ENCODE measurements at places on chromosomes 1 and 21.
A peak's percentile ranks its signal among the peaks of the same experiment; 100 is the strongest.

DNA sequence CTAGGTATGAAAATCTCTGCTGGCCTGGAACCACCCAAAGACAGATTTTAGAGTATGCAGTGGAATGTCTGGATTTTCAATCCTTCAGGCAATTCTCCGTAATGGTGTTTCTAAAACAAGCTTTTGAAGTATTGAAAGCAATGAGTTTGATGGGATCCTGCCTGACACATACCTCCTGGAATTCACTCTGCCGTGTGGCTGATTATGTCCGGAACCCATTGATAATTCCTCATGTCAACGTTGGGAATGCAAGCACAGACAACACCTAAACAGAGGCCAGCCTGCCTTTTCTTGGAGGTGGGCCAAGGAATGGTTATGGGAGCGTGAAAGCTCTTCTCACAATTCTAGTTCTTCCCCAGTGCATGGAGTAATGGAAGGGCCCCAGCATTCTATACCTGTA lies 168.9 kb upstream of the HMCN1 start:
- peak; percentile 82 for DNase-seq

DNA sequence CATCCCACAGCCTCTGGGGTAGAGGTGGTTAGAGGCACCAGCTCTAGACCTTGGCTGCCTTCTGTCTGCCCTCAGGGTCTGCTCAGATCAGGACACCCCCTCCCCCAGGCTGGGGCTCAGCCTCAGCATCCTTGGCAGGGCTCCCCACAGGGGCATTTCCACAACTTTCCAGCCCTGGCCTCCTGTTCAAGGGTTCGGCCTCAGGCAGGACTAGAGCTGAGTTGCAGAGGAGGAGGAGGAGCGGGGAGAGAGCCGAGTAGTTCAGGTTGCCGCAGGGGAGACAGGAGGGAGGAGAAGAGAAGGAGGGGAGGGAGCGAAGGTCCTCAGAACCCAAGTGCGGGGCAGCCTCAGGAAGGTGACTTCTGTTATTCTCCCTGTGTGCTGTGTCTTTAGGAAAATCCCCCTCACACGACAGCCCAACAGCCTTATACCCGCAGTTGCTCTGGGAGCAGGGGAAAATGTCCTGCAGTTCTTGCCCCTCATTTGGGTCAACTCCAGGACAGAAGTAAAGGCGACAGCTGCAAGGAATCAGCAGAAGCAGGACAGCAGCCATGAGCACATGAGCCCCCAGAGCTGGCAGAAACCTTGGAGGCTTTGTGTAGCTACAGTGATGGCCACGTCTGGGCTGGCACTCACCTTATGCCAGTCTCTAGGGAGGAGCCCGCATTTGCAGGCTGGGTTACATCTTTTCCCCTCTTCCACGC lies 46.5 kb upstream of the TENT5B start:
- DNase-seq = no peak

DNA sequence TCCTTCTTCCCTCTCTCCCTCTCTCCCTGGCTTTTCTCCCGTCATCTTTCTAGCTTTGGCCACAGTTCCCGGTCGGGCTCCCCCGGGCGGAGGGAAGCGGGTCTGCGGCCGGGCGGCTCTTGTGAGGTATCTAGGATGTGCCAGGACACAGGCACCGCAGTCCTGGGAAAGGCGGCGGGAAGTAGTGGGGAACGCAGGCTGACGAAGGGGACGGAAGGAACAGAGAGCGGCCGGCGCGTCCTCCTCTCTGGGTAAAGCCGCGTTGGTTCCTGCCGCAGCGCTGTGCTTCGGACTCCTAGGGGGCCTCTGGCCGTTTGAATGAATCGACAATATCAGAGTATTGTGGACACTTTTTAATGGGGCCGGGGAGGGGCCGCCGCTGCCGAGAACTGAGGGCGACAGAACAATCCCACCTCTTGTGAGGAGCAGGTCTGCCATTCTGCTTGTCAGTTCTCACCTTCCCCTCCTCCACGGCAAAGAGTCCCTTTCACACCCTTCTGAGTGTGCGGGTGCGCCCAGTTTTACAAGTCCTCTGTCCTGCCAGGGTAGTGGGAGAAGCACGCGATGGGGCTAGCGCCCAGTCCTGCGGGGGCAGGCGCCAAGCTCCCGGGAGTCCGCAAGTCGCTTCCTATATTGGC lies 1.2 kb upstream of the LHX9 start:
- peak; percentile 22 for DNase-seq

DNA sequence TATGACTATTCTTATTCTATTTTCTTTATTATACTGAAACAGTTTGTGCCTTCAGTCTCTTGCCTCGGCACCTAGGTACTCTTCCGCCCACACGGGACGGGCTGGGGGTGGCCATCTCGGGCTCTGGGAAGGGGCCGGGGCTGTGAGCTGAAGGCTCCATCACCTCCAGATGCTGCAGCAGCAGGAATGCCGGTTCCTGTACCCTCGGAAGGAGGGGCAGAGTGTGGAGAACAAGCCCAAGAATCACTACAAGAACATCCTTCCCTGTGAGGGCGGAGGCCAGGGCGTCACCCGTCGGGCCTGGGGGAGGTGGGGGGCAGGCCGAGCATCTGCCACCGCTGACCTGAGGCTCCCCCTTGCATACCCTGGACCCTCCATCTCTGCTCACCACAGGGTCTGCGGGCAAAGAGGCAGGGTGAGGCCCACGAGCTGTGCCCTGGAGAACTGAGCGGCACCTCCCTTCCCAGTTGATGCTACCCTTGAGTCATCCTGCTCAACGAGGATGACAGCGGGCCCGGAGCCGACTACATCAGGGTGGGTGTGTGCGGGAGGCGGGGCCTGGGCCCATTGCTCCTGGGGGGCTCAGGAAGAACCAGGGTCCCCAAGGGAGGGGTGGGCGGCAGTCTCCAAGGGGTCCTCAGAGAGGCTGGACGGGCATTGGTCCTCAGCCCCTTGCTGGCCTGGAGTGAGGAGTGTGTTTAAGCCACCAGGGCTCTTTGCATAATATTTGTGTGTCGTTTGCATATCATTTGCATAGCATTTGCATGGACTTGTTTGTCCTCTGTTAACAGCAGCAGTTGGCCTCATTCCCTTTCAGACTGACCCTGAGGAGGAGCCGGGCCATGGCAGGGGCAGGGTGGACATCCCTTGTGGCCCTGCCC lies 7.5 kb downstream of the RNF223 start:
- DNase-seq = no peak

- DNase-seq = no peak
Observed at GRCh38 chr1:41044187-41044586, 22.7 kb upstream of the SLFNL1 start.

GRCh38 chr21:46650476-46651098 lies 15.1 kb downstream of the PRMT2 start:
- no peak for DNase-seq

DNA sequence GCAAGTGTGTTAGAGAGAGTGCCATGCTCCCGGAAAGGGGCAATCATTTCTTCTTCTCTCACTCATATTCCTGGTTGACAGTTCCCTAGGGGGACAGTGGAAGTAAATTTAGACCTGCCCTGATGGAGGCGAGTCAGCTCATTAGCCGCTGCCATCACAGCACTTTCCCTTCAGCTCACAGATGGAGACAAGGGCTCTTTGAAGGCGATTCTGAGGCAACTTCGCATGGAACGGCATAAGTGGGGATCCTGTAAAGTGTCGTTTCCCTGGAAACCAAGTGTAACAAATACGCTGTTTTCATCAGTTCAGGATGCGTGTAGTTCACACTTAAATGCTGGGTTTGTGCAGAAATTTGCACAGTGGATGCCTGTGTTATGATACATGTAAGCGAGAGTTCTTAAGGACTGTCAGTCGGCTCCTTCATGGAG lies 114.5 kb upstream of the TMPRSS15 start:
- no peak for DNase-seq

- DNase-seq = no peak
Observed at GRCh38 chr1:197638316-197638715, 137.0 kb downstream of the DENND1B start.

- no peak for DNase-seq
Observed at GRCh38 chr1:180598333-180598974, 33.4 kb upstream of the XPR1 start.

DNA sequence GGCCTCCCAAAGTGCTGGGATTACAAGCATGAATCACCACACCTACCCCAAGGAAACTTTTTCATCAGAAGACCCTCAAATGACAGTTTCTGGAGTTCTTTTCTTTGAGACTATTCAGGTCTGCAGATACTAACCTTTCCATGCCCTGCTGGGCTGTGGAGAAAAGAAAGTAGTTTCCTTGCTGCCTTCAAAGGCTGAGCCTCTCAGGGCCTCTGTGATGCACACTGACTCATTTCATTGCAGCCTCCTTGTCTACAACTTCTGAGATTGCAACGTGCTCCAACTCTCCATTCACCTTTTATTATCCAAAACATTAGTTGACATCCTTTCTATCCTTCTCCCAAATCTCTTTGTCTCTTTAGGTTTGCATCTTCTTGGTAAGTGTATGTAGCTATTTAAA lies 8.8 kb upstream of the SAMSN1 start:
- DNase-seq = no peak

DNA sequence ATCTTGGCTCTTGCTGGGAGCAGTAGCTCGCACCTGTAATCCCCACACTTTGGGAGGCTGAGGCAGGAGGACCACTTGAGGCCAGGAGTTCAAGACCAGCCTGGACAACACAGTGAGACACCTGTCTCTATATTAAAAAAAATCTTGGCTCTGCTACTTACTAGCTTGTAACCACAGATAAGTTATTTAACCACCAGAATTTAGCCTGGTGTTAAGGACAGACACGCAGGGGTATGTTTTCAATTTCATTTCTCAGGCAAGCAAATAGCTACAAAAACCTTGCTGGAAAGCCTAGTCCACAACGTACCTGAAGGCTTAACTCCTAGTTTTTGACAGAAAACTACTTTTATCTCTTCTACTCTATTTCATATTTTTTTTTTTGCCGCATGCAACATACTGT lies 24.8 kb upstream of the GFI1 start:
- no peak for DNase-seq

DNA sequence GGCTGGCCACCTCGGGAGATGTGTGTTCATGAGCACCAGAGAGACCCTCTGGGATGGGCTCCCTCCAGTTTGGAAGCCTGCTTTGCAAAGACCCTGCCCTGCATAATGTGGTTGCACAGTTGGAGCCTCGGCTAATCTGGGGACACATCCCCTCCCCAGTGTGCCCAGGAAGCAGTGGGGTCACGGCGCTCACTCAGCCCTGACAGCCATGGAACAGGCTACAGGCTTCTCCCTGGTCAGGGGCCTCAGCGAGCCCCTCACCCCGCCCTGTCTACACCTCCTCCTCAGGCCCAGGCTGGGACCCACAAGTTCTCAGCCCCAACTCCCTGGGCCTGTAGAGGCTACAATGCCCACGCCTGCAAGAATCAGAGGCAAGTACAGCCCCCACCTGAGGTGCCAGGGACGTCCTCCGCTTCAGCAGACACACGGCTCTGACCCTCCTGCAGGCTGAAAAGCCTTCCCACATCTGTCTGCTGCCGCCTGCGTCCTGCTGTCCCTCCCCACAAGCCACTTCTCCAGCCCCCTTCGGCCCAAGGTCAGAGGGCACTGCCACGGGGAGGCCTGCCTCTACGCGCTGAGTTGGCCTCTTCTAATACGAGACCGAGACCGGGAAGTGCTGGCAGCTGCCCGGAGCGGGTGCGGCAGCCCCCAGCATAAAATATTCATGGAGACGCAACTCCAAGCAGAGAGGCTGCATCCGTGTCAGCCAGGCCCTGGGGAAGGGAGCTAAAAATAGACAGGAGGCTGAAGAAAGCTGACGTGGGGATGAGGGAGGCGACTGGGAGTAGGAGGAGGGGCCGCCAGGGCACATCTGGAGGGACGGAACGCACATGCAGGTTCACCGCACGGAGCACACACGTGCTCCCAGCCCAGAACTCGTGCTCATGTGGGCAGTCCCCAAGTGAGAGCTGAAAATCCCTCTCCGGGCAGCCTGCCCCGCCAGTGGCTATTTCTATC lies 15.2 kb upstream of the GPR153 start:
- peak; percentile 85 for DNase-seq

- DNase-seq = no peak
Observed at GRCh38 chr1:115144176-115144575, 54.9 kb upstream of the TSPAN2 start.
